Mesenteric fat pad (tissue), 1 donor: ENCODE measurements at places on chromosomes 2 and 18. TPM values are rescaled to one million over a fixed set of nuclear protein-coding genes. Genes with fewer than 3 reads are reported as not detected.

The MYOM1 gene
- total RNA-seq, result 3.9 TPM

The CYP27A1 gene
- total RNA-seq, result 20.5 TPM

The SERPINB7 gene
- total RNA-seq, result not detected

The USP34 gene
- total RNA-seq, result 96.9 TPM

The CPLX4 gene
- not detected for total RNA-seq

The PID1 gene
- 56.5 TPM for total RNA-seq

The TMEM163 gene
- total RNA-seq, result 1.9 TPM

The GATA6 gene
- 26.6 TPM for total RNA-seq

The CDH20 gene
- total RNA-seq, result 0.74 TPM

The RGPD4 gene
- not detected for total RNA-seq

The CDK5R2 gene
- not detected for total RNA-seq

The MREG gene
- total RNA-seq, result 5.7 TPM

The C2orf66 gene
- total RNA-seq, result 0.26 TPM

The DTYMK gene
- 22.1 TPM for total RNA-seq

The CD28 gene
- 15.7 TPM for total RNA-seq

The GAREM1 gene
- total RNA-seq, result 21.2 TPM

The SKA1 gene
- not detected for total RNA-seq

The FEV gene
- not detected for total RNA-seq

The AQP12A gene
- not detected for total RNA-seq

The COMMD1 gene
- total RNA-seq, result 38.0 TPM

The G6PC2 gene
- total RNA-seq, result 0.35 TPM

The AGFG1 gene
- total RNA-seq, result 274 TPM

The BMP10 gene
- not detected for total RNA-seq

The MC4R gene
- total RNA-seq, result not detected

The EML6 gene
- total RNA-seq, result 2.4 TPM

The EDAR gene
- not detected for total RNA-seq

The ATL2 gene
- total RNA-seq, result 46.3 TPM

The GAL3ST2 gene
- total RNA-seq, result not detected

The ZBTB7C gene
- 14.2 TPM for total RNA-seq

The NABP1 gene
- total RNA-seq, result 142 TPM
